ENCODE measurements at places on chromosomes 6 and 20. TPM values are rescaled to one million over a fixed set of nuclear protein-coding genes. Genes with fewer than 3 reads are reported as not detected.

The DNAH8 gene
- total RNA-seq: not detected

The BNIP5 gene
- not detected for total RNA-seq

The TMC2 gene
- total RNA-seq: not detected

- DNase-seq: no peak
Observed at GRCh38 chr6:111610548-111611172, 5.0 kb upstream of the TRAF3IP2 start.

- no peak for DNase-seq
Observed at GRCh38 chr6:52305411-52305810, 20.9 kb upstream of the MCM3 start.

DNA sequence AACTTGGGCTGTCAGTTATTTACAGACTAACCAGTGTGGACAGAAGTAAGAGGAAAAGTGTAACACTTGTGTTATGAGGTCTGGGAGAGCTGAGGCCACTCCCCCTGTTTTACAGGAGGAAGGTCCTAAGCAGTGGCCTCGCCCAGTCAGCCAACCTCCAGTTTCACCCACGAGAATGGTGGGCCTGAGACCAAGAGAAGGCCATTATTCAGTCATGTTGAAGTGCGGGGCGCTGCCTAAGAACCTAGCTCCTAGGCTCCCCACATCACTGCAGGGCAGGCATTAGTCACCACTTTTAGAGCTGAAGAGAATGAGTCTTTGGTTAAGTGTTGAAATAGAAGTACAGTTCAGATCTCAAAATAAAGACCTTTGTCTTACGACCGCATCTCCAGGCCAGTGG is 27.9 kb downstream of the CDYL start:
- peak; percentile 54 for DNase-seq

DNA sequence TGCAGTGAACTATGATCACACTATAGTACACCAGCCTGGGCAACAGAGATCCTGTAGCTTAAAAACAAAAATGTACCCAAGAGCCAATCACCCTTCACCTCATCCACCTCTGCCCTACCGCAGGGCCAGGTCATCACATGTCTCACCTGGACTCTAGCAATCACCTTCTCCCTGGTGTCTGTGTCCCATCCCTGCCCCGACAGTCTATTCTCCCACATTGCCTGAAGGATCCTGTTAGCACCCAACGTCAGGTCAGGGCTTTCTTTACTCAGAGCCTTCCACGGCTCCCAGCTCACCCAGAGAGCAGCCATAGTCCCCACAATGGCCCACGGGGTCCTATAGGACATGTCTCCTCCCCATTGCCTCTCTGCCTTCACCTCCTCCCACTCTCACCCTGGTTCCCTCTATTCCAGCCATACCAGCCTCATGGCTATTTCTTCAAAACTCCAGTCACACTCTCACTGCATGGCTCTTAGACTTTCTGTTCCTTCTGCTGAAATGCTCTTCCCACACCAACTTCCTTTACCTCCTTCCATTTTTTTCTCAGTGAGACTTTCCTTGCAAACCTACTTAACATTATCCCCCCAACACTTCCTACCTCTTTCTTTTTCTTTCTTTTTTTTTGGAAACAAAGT is 22.5 kb upstream of the ARFGEF2 start:
- no peak for DNase-seq

DNA sequence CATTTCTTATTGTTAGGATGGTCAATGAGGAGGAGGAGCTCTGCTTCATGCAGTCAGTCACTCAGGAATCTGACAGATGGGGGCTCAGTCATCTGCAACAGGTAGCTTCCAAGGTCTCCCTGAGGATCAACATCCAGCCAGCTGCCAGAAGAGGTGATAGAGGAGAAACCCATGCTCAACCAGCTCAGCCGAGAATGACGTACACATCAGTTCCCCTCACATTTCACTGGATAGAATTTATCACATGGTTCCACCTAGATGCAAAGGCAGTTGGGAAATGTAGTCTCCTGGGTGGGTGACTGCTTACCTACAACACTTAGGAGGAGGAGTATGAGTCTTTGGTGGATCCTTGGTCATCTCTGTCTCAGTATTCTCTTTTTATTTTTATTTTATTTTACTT is 144.5 kb downstream of the CEBPB start:
- peak; percentile 65 for DNase-seq
